CD4-positive, alpha-beta T cell treated with Interleukin-15 for 1 hour (primary cell): ENCODE measurements at places on chromosomes 7 and 10.

DNA sequence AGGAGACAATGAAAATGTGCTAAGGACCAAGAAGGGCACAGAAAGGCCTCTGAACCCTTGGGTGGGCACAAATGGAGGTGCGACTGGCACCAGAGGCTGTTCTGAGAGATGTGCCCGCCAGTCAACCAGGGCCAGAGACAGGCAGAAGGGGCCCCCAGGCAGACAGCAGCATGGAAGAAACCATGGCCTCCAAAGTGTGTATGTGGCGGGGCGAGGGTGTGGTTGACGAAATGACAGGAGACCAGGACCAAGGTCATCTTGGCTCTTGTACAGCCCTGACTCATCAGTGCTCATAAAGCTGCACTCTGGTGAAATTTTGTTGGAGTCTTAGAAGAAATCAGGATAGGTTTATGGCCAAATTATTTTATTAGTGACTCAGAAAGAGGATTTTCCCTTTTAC is 4.0 kb upstream of the MRPS24 start:
- DNase-seq: no peak

DNA sequence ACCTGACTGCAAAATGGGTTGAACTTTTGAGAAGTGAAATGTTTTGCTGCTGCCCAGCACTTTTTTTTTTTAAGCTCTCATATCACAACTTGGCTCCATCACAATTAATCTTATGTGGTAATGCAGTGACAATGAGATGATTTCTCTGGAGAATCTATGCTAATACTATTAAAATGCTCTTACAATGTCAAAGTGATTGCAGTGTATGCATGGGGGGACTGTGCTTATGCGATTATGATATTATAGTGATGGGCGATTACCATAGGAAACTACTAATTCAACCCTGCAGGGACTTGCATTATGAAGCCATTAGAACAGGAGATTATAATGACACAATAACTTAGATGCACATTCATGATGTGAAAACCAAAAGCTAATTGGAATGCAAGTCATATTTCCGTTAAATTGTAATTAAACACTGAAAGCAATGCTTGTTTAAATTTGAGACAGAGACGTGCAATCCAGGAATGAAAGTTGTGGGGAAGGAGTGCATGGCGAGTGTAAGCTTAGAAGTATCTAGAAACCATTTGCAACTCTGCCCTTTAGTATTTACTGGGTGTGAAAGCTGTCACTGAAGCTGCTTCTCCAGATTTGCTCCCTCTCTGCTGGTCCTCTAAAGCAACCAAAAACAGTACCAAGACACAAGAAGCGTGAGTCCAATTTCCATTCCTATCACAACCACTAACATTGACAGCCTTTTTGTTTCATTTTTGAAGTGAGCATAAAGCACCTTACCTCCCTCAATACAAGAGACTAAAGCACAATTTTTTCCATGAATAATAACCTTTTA is 21.6 kb downstream of the PTER start:
- no peak for DNase-seq

- DNase-seq: no peak
Observed at GRCh38 chr10:11901454-11901832, 78.3 kb downstream of the PROSER2 start.

DNA sequence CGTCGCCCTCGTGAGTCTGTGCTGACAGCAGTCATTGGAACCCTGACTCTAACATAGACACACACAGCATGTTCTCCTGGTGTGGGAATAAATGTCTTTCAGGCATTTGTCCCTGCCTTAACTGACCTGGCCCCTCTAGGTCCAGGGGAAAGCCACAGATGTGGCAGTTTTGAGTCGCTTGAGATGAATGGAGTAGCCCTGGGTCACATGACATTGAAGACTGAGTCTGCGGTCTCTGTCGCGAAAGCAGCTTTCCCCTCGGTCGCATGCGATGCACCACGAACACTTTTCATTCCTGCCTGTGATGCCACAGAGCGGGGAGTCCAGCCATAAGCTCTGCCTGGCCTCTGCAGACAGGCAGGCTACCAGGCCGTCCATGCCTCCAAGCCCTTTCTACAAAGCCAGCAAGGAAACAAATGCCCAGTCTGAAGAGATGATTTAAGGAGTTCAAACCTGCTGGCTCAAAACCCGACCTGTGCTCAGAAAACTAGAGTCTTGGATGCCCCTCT is 172.3 kb downstream of the WDR37 start:
- no peak for DNase-seq

GRCh38 chr7:139773371-139773770 is 4.4 kb downstream of the HIPK2 start:
- DNase-seq: no peak

DNA sequence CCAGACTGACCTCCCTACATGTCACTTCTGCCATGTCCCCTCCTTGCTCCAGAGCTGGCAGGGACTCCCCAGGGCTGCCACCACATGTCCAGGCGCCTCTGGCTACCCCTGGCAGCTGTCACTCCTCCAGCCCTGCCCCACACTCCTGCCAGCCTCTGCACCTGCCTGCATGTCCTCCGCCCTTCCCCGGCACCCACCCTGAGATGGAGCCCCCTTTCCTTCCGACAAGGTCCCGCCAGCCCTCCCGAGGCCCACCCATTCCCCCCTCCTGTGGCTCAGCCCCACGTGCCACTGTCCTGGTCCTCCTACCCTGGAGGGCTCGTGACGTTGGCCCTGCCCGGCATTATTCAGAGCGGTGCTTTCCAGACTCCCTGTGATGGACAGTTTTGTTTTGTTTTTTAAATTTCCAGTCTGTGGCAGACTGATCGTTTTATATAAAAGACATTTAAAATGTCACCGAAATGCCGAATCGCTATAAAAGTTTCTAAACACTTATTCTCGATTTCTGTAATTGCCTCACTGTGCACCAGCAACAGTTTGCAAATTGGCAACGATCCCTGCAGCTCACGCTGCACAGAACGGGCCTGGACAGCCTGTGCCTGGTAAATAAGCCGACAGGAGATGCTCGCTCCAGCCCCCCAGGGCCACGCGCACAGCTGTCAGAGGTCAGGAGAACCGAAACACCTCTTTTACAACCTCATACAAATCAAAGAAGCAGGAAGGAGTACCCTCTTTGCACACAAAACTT is 111.1 kb upstream of the SH2B2 start:
- DNase-seq: no peak

GRCh38 chr7:21355406-21355874 is 72.4 kb upstream of the SP4 start:
- DNase-seq: peak; percentile 60

- no peak for DNase-seq
Observed at GRCh38 chr10:132677473-132678227, 108.3 kb downstream of the NKX6-2 start.

DNA sequence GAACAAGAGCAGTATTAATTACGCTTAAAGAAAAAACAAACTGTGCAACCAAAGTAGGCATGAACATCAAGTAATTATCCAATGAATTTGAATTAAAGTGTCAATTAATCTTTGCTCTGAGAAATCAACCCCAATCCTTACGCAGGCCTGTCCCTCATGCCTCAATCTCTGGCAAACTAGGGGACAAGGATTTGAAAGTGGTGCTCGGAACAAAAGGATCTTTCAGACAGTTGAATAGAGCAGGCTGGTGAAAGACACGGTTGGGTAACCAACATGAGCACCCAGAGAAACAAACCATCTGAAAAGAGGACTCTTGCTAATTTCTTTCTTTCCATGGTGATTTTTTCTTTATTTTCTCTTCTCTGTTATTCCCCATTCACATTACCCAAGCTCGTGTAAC is 203.5 kb upstream of the PHF14 start:
- no peak for DNase-seq

DNA sequence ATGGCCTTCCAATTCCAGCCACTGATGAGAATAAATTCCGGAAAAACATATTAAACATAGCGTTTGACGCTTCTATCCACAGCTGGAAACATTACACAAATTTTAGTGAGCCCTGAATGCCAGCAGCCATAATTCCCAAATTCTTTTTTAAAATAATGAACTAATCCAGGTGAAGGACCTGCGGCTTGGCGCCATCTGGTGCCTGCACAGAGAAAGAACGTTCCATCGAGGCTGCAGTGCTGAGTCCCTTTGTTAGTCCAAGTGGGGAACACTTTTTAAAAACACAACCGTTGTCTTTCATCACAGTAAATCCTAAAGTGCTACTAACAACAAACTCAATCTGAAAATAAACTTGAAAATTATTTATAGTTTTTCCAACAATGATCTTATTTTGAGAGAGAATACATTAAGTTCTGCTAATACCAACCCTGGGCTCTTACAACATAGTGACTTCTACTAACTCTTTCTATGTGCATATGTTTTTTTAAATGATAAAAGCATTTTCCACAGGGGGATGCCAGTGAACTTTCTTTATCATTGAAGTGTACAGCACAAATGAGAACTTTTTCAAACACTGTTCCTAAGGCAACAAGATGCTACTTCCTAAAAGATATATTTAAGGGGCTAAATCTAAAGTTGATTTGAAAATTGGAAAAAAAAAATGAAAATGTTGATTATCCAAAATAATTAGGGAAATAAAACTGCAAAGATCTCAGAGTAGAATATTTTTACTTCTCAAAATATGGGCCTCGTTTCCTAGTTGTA is 166.9 kb upstream of the RNF32 start:
- no peak for DNase-seq

DNA sequence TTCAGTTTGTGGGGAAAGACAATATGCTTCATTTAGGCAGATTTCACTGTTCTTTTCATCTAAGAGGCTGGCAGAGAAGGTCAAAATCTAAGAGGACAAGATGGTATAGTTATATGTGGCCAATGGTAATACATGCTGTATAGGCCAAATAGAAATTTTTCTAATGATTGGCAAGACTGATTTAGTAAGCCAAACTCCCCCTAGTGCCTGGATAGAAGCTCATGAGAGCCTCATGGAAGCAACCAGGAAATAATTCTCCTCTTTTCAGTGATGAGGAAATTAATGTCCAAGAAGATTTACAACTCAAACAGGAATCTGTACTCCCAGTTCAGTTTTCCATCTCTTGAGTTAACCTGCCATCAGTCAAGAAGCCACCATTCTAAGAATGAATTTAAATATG is 253.6 kb upstream of the PHF14 start:
- DNase-seq: no peak

DNA sequence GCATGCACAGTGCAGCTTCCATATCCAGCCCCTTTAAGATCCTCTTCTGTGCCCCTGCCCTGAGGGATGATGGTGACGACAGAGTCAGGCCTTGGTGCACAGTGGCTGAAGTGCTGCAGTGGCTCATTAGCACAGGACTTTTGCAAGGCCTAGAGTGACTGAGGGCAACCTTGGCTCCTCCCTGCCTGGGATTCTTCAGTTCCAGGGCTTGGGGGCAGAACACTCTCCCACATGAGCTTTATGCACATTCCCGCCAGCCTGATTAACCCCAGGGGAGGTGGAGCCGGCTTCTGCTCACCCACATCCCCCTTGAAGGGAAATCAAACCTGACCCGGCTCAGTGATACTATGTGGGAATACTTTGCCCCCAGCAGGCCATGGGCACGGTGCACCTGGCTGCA is 253.4 kb downstream of the GALNT17 start:
- DNase-seq: no peak

DNA sequence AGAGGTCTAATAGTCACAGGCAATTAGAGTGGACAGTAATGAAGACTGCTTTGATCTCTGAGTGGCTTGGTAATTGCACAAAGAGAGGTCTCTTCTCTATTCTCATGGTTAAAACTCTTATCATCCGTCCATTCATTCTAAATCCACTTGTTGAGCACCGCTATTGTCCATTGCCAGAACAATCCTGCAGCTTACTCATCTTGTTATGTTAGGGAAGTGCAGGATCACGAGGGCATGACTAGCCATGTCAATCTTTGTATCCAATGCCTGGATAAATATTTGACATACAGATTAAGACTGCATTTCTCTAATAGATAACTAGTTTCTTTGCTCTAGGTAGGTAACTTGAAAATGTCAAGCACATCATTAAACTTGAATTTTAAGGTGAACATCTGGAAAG is 14.9 kb downstream of the SFTPD start:
- no peak for DNase-seq

GRCh38 chr10:84845628-84846261 is 517.4 kb downstream of the CCSER2 start:
- DNase-seq: no peak

- DNase-seq: no peak
Observed at GRCh38 chr7:140635345-140635744, 5.3 kb downstream of the DENND2A start.

- no peak for DNase-seq
Observed at GRCh38 chr7:40545739-40546138, 410.9 kb downstream of the SUGCT start.

DNA sequence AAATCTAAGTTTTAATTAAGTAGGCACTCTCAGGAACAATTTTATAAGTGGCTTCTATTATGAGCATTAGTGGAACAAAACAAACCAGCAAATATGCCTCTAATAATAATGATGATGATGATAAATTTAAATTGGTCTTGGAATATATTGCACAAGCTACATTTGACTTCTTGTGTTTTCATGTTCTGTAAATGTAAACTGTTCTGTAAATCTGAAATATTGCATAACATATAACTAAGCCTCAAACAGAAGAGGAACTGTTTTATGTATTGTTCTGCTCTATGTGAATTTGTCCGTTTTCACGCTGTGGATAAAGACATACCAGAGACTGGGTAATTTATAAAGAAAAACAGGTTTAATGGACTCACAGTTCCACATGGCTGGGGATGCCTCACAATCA is 625.2 kb upstream of the CELF2 start:
- no peak for DNase-seq

DNA sequence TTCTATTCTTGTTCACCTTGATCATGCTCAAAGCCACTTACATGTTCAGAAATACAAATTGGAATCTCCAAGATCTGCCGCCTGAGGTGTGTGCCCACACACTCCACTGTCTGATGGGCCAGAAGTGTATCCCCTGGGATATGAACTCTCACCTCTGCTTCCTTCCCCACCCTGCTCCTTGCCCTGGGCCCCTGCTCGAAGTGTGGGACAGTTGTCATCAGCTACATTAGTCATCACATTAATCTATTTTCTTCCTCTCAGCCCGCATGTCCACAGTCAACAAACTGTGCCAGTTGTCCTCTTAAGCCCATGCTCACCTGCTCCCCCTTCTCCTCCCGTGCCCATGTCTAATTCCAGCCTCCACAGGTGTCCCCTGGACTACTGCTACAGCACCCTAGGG is 154.7 kb downstream of the PTPN20 start:
- DNase-seq: no peak

GRCh38 chr10:109945473-109946177 is 22.3 kb upstream of the XPNPEP1 start:
- no peak for DNase-seq

DNA sequence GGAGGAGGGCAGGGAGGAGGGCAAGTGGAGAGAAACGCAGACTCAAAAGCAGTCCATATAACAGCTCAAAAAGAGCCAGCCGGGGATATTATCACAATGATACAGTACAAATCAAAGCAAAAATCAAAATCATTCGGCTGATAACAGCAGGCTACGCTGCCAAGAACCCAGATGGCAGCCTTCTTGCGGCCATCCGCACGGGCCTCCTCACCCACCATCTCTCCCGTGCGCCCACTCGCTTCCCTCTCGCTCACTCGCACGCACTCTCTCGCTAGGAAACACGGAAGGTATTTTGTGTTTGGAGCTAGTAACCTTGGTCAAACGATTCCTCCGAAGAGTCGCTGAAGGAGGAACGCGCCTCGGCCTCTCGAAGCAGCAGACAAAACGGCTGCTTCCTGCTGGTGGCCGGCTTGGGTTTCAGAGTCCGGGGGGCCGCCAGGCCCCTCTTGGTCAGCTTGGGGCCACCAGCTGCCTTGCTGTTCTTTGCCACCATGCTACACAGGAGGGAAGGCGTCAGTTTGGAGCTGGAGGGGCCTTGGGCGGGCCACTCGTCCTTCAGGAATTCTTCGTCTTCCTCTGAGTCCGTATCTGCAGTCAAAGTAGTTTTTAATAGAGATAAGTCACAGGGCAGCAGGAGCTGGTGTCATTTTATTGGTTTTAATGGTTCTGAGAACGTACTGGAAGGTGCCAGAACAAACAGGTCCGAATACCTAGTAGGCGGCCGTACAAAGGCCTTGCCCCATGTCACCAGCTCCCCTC is 68.9 kb downstream of the SLC29A4 start:
- no peak for DNase-seq
